ENCODE measurements at places on chromosomes 12 and 14. TPM values are rescaled to one million over a fixed set of nuclear protein-coding genes. Genes with fewer than 3 reads are reported as not detected.

The SLC6A15 gene
- not detected for total RNA-seq

The CBLN3 gene
- 6.1 TPM for total RNA-seq

The FAM90A1 gene
- total RNA-seq: not detected

The PDE3A gene
- total RNA-seq: not detected

The TAS2R50 gene
- 1.0 TPM for total RNA-seq

The BEST3 gene
- not detected for total RNA-seq

The GPR84 gene
- 0.36 TPM for total RNA-seq

The GUCY2C gene
- total RNA-seq: not detected

The RPL36AL gene
- 441 TPM for total RNA-seq

The NFATC4 gene
- not detected for total RNA-seq

The CFAP251 gene
- total RNA-seq: 0.23 TPM

The NID2 gene
- not detected for total RNA-seq

The LRFN5 gene
- not detected for total RNA-seq

The ASCL1 gene
- not detected for total RNA-seq

GRCh38 chr14:89603938-89604480, 187.0 kb upstream of the FOXN3 start:
- DNase-seq: no peak

- no peak for DNase-seq
Observed at GRCh38 chr12:61713121-61713520, 547.1 kb upstream of the USP15 start.

DNA sequence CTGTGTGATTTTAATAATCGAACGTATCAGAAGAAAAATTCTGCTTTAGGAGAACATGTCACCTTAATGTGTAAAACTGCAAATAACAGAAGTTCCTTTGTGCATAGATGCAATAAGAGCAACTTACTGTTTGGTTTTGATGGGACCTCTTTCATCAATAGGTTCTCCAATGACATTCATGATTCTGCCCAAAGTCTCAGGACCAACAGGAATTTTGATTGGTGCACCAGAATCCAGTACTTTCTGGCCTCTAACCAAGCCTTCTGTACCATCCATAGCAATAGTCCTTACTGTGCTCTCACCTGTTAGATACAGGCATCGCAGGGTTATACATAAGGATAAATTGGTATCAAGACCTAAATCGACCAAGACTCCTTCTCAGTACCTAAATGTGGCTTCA, 1.1 kb downstream of the ATP5F1B start:
- no peak for DNase-seq

DNA sequence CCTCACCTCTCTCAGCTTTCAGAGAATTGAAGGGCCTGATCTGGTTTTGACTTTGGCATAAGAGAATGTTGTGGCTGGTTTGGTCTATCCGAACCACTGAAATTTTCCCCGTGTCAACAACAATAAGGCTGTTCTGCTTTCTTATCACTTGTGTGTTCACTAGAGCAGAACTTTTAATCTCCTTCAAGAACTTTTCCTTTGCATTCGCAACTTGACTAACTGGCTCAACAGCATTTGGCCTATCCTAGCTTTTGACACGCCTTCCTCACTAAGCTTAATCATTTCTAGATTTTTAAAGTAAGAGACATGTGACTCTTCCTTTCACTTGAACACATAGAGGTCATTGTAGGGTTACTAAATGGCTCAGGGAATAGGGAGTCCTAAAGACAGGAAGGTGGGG, 25.9 kb upstream of the EDDM3A start:
- DNase-seq: no peak

DNA sequence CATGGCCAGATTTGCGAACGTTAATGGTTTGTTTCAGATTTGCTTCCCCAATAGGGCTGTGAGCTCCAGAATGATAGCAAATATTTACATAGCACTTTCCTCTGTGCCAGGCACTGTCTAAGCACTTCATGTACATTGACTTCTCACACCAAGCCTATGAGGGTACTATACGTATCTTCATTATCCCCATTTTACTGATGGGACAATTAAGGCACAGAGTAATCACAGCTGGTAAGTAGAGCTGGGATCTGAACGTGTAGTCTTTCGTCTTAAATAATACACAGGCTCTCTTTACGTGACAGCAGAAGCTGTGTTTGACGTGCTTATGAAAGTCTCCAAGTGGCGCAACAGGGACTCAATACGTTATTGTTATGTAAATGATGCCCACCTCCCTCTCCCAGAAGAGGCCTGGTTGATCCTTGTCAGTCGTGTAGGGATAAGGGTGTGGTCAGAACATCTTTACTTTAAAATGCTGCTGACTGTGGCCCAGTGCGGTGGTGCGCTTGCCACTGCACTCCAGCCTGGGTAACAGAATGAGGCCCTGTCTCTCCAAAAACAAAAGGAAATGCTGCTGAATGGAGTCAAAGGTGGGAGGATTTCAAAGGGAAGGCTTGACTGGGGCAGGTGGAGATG, 66.3 kb upstream of the TCL1B start:
- no peak for DNase-seq

GRCh38 chr12:112938751-112939150, 477 bp downstream of the OAS3 start:
- DNase-seq: no peak

DNA sequence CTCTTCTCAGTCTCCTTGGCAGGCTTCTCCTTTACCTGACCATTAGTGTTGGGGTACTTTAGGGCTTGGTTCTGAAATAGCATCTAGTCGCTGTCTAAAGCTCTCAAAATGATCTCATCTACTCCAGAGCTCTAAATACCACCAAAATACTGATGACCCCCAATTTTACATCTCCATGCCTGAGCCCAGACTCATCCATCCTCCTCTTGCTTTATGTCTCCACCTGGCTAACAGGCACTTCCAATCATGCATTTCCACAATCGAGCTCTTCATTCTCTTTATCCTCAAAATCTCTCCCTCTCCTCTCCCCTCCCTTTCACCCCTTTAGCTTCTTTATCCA, 40.5 kb upstream of the PTGR2 start:
- no peak for DNase-seq

GRCh38 chr12:84874125-84874824, 38.3 kb downstream of the SLC6A15 start:
- peak; percentile 26 for DNase-seq

- DNase-seq: peak; percentile 22
Observed at GRCh38 chr12:54364413-54364812, at the start of gene GPR84. Gene GPR84, minus strand, starts transcription at chr12:54364486. Its CDS starts 635 bp downstream, at chr12:54363851.

DNA sequence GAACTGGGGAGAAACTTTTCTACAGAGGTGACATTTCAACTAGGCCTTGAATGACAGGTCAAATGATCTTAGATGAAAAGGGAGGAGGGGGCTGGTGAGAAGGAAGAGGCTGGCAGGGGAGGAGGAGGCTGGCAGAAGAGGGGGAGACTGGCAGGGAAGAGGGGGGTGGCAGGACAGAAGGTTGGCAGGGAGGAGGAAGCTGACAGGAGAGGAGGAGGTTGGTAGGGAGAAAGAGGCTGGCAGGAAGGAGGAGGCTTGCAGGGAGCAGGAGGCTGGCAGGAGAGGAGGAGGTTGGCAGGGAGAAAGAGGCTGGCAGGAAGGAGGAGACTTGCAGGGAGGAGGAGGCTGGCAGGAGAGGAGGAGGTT, 63.4 kb upstream of the PPP4R3A start:
- no peak for DNase-seq

GRCh38 chr14:75371297-75371696, 56.5 kb upstream of the JDP2 start:
- no peak for DNase-seq

GRCh38 chr12:22691319-22691718, 66.3 kb downstream of the ETNK1 start:
- no peak for DNase-seq

- DNase-seq: no peak
Observed at GRCh38 chr12:127293507-127294310, 973.3 kb upstream of the TMEM132C start.

DNA sequence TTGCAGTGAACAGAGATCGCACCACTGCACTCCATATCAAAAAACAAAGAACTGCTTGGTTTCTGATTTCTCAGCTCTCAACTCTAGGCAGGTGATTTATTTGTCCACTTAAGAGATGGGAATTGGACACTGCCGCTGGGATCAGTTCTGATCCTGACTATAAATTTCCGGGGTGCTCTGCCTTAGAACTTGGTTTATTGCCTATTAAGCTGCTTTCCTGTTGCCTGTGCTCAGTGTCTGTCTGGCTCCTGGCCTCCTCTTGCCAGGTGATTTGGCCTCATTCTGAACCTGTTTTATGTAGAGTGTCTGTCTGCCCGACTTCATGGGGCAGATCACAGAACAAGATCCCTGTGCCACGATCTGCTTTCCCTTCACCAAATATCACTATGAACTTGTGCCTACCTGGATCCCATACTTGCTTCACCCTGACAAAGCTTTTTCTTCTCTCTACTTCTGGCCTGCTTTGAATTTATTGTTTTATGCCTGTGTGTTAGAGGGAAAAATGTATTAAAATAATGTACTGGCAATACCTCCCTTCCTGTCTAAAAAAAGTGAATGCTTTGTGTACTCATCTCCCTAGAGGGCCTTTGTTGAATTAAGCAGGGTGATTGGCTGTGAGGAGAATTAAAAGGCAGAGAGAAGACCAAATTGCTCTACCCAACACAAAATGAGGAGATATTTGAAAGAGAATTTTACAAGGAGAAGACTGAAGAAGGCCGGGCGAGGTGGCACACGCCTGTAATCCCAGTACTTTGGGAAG, 27.6 kb downstream of the CDKN1B start:
- no peak for DNase-seq

DNA sequence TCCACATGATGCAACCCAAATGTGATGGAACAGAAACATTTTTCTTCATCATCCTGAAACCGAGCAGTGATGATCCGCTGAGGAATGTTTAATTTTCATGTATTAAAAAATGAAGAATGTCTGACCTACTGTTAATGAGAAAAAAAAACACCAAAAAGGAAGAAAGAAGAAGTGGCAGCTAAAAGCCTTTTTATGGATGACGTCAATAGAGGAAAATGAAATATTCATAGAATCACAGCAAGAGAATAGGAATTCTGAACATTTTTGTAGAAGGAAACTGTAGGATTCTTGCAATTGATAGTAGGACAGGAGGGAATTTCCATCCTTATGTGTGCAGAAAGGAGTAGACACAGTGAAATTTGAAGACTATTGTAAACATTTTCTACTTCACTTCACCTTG, 112.9 kb downstream of the PRKCH start:
- no peak for DNase-seq

DNA sequence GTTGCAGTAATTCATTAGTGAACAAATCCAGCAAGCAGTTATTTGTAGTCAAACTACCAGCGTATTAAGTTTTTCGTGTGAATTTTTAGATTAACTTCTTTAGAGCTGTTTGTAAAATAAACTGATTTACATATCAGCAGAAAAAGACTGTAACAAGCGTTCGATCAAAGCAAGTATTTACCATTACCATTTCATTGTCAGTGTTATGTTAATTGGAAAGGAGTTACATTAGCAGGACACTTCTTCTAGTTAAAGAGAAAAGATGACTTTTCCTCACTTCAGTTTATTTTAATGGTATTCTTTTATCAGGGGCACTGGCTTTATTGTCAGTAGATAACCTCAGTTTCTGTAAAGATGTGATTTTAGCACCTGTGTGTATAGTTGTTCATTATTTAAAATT, 151.1 kb upstream of the AEBP2 start:
- no peak for DNase-seq

- DNase-seq: no peak
Observed at GRCh38 chr14:34722723-34723545, 8.5 kb upstream of the CFL2 start.

- no peak for DNase-seq
Observed at GRCh38 chr12:88958946-88959345, 378.7 kb upstream of the KITLG start.

GRCh38 chr12:25249931-25250738, 594 bp downstream of the KRAS start:
- peak; percentile 41 for DNase-seq

DNA sequence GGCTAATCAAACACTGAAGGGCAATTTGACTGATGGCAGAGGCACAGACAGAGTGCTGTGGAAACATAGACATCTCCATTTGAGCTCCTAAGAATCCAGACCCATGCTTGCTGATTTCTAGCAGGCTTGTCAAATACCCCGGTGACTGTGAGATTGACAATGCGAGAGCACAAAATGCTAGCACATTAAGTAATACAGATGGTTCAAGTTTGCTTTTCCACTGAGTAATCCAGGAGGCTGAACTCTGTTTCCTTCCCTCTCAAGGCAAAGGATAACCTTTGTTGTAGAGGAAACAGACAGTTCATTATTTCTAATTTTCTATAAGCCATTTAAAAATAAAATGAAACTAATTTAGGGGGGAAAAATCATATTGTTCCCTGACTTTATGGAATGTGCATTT, 256.5 kb upstream of the CRY1 start:
- no peak for DNase-seq

DNA sequence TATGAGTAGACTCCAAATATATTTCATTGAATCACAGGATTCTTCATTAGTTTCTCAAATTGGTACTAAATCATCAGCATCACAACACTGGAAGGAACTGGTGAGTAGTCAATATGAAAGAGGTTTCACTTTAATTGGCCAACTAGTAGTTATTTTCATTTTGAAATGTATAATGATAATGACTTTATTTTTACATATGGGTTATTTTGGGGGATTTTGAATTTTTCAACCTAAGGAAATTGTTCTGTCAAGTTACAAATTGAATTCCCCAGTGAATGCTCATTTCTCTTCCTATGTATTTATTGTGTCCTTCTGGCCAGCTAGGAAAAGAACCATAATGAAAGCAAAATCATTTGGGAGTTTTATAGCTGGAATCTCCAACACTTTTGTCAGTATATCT, 174.2 kb upstream of the ATP2B1 start:
- no peak for DNase-seq

GRCh38 chr12:57340104-57340503, 89.1 kb upstream of the STAC3 start:
- DNase-seq: no peak

DNA sequence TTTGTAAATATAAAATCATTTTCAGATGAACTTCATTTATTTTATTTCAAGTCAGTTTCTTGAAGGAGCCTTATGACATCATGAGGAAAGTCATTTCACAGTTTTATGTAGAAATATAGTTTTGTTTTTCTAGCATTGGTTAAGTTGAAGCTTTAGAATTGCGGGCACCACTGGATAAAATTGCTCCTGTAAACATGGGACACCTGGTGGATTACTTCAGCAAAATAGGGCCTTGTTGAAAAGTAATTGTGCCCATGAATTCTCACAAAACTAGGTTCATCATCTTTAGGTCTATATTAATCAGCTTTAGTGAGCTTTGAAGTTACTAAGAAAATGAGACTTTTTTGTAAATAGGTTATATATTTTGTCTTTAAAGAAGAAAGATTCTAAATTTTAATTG, 25.3 kb downstream of the CNTN1 start:
- no peak for DNase-seq

GRCh38 chr12:31201382-31201781, 124.6 kb downstream of the SINHCAF start:
- DNase-seq: no peak

All from CD4-positive, alpha-beta memory T cell (primary cell).